ENCODE measurements at places on chromosomes 2 and 18.
A peak's percentile ranks its signal among the peaks of the same experiment; 100 is the strongest.

GRCh38 chr2:153403940-153404339 is 74.6 kb downstream of the RPRM start:
- no peak for DNase-seq

- DNase-seq = no peak
Observed at GRCh38 chr2:206204710-206205109, 45.0 kb downstream of the EEF1B2 start.

DNA sequence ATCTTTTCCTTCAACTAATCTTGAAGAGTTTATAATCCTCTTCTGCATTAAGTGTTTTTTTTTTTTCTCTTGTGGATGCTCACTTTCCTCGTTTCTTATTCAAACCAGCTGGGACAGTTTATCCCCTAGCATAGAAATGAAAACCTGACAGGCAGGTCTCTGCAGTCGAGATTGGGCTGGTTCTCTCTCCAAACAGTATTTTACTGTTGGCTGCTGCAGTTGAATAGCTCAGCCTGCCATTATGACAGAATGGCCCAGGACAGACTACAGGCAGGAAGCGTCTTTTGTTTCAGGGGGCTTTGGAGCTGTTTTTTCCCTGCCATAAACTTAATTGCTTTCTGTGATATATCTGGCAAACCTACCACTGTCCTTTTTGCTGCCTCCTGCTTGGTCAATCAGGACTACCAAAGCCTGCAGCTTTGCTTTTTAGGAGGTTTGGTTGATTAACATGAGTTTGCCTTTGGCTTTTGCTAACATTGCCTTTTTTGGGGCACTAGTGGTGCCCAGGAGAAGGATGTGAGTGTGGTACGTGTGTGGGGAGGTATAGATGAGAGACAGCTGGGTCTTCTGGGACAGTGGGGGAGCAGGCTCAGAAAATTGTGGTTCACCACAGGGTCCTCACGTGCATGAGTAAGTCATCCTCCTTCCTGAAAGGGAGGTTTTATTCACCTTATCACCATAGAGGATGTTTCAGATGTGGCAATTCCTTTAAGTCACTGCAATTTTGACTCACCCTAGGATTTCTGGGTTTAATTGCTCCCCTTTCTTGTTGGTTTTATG is 128.7 kb downstream of the LYPD6B start:
- DNase-seq = no peak

GRCh38 chr18:32324181-32324580 is 134.3 kb downstream of the MEP1B start:
- DNase-seq = no peak

DNA sequence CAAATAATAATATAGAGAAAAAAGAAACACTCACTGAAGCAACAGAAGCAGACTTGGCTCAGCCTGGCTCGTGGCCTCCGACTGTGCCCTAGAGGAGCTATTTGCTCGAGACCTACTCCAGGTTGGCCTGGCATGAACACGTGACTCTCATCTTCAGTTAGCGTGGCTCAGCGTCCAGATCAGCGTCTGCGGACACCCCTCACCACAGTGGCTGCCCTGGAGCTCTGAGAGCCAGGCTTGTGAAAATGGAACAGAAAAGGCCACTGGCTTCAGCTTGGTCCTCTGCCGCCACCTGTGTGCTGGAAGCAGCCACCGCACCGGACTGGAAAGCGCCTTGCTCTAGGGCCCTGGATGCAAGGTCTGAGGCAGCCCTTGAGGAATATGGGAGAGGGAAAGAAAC is 1184.0 kb upstream of the GYPC start:
- no peak for DNase-seq

DNA sequence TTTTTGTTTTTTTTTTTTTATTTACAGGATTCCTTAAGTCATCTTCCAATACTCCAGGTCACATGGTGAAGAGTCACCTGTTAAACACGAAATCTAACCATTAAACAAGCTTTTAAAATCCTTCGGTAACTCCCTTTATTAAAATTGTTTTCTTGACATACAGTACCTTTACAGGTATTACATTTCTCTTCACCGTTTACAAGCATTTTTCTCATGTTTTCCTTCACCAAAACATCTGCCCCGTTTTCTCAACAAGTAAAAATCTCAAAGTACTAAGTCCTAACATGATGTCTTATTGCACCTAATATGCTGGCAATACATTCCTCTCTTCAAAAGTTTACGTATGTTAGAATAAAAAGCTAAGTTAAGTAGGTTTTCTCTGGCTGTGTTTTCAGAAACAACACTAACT is 1.1 kb downstream of the PUM2 start:
- no peak for DNase-seq

- DNase-seq = peak; percentile 14
Observed at GRCh38 chr2:203814661-203815540, 52.7 kb upstream of the CTLA4 start.

DNA sequence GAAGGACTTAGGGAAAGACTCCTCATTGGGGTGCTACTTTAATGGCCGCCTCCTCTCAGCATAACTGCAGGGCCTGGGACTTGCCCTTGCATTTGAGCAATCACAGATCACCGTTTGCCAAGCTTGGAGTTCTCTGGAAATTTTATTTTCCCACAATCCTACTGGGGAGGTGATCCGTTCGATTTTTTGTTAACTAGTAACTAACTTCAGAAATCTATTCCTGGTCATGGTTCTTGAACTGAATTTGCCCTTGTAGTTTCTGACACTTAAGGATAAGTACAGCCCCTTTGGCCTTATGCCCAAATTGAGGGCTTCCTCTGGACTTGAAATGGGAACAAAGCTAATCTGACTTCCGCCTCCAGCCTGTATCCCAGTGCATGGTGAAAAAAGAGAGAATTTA is 60.5 kb upstream of the ST3GAL5 start:
- no peak for DNase-seq

DNA sequence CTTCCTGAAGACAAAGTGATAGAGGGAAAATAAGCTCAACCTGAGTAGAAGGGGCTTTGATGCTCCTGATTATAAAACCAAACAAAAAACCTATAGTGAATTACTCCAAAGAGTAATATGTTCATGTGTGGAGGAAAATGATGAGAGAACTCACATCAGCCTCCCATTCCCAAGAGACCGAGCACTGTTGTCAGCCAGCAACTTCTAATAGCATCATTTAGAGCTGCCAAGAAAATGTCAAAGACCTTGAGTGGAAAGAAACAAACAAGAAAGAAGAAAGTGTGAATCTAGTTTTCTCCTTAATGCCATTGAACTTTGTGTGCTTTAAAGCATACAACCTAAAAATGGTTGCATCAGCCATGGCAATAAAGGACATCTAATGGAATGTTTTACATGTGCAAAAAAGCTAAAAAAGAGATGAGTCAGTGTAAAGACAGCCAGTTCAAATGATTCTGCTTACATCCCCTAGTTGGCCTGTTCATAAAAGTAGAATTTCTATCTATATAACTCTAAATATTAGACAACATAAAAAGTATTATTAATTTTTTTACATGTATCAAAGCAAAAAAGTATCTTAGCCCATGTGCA is 1066.2 kb downstream of the TDRD15 start:
- no peak for DNase-seq

- DNase-seq = no peak
Observed at GRCh38 chr2:184598002-184598315, 370 bp upstream of the ZNF804A start.

DNA sequence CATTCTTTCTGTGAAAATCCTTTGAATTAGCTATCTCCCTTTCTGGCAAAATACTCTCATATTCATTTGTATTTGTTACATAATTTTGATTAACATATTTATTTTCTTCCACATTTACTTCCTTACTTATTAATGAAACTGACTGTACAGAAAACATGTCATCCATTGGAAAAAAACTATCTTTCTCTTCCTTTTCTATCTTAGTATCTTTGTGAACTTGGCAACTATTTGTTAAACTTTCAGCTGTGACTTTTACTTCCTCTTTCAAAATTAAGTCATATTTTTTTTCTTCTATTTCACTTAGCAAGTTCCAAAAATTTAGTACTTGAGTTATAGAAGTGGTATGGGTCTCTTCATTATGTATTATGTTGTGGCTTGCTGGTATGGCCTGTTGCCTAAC is 2.6 kb downstream of the RAD51AP2 start:
- no peak for DNase-seq

GRCh38 chr2:118243031-118243430 is 154.8 kb downstream of the INSIG2 start:
- no peak for DNase-seq

- DNase-seq = no peak
Observed at GRCh38 chr2:182870227-182870626, 3.8 kb upstream of the FRZB start.

GRCh38 chr2:114542695-114543094 is 100.3 kb downstream of the DPP10 start:
- no peak for DNase-seq

- DNase-seq = no peak
Observed at GRCh38 chr2:236991874-236992273, 93.8 kb upstream of the COPS8 start.

DNA sequence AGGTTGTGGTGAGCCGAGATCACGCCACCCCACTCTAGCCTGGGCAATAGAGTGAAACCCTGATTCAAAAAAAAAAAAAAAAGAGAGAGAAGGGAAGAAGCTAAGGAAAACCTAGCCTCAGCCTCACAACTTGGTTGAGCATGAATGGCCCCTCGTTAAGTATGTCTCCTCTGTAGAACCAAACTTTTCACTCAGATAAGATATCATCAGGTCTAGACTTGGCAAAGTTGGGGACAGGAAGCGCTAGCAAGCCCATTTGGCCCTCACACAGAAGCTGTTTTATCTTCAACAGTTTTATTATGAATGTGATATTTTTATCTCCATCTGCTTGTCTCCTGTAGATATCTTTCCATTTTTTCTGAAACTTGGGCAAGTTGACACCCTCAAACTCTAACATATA is 3.5 kb upstream of the ASXL2 start:
- no peak for DNase-seq

DNA sequence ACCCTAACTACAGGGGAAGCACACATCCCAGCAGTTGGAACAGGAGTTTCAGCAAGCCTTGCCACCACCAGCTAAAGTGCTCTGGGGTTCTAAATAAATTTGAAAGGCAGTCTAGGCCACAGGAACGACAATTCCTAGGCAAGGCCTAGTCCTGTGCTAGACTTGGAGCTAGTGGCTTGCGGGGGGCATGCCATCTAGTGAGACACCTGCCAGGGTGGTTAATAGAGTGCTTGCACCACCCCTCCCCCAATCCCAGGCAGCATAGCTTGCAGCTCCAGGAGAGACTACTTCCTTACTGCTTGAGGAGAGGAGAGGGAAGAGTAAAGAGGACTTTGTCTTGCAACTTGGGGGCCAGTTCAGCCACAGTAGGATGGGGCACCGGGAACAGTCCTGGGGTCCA is 101.8 kb downstream of the SLC39A10 start:
- DNase-seq = no peak

- no peak for DNase-seq
Observed at GRCh38 chr2:175034716-175035115, 29.5 kb upstream of the CHN1 start.

GRCh38 chr2:158582670-158583069 is 125.9 kb downstream of the PKP4 start:
- DNase-seq = no peak

DNA sequence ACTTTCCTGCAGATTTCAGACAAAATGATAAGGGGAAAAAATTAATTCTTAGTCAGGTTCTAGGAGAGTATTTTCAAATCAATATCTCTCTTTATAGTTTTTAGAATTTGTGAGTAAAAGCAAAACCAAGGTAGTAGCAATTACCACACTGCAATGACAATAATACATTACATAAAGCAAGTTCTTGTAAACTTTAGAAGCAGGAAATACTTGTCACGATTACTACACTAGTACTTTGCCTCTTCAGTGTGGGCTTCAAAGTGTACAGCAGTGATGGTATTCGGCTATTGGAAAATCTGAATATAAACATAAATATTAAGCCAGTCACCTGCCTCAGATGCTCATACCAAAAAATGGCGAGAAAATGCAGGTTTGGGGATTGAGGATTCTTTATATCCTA is 81.0 kb downstream of the ALPK2 start:
- DNase-seq = no peak

DNA sequence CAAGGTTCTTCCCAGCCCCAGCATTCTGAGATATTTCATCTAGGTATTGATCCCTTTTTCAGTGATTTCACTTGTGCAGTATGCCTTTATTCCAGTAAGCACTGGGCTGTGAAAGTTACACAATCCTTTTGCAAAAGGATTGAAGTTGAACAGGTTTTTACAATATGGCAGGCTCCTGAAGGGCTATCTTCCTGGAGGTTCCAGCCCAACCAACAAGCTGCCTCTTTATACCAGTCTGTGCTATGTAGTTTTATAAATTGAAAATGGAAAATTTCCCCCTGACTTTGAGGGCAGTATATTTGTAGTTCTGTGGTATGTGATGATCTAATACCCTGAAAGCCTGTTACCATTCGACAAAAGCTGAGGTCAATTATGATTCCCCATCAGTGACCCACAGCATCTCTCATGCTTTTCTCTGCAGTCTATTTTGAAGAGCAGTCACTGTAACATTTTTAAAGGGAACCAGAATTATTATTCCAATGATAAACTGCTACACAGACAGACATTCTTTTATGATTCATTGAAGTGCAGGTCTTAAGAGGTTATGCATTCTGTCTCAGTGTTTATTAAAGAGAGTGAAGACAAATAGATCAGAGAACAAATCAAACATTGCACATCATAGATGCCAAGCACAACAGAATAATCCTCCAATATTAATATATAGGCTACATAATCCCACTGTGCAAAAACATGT is 35.2 kb upstream of the STPG4 start:
- no peak for DNase-seq

- no peak for DNase-seq
Observed at GRCh38 chr18:39825485-39826150, 2129.4 kb upstream of the PIK3C3 start.

DNA sequence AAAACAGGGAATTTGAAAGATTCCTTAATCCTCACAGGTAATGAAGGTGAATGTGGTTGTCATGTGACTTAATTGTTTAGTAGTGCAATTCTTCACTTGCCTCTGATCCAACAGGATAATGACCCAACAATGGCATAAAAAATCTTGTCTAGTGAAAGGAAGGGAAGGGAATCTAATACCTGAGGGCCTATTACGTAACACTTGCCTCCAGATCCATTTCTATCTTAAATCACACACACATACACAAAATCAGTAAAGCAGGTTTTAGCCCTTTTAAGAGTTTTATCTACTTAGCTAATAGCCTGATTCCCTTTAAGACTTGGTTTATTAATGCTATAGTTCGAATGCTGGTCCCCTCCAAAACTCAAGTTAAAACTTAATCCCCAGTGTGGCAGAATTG is 118.6 kb downstream of the TMEM163 start:
- no peak for DNase-seq

GRCh38 chr2:28544405-28544921 is 48.6 kb downstream of the PLB1 start:
- no peak for DNase-seq

DNA sequence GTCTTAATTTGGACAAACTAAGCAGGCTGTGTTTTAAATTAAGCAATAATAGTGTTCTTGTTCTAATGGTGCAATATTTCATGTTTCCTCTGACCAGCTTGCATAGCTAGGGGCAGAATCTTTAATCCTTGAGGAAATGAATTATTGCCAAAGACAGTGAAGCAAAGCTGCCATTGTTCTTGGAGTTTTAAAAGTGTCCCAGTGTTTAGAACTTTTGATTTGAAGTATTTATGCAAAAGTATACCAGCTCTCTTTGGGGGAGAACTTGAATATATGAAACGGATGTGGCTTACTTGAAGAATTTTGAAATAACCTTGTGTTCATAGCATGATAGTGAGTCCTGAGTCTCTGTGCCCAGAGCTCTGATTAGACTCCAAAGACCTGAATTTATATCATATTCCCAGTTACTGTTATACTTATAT is 33.4 kb downstream of the ITGA6 start:
- DNase-seq = no peak
